ENCODE measurements at places on chromosomes 3 and 15. TPM values are rescaled to one million over a fixed set of nuclear protein-coding genes. Genes with fewer than 3 reads are reported as not detected.
A peak's percentile ranks its signal among the peaks of the same experiment; 100 is the strongest.

DNA sequence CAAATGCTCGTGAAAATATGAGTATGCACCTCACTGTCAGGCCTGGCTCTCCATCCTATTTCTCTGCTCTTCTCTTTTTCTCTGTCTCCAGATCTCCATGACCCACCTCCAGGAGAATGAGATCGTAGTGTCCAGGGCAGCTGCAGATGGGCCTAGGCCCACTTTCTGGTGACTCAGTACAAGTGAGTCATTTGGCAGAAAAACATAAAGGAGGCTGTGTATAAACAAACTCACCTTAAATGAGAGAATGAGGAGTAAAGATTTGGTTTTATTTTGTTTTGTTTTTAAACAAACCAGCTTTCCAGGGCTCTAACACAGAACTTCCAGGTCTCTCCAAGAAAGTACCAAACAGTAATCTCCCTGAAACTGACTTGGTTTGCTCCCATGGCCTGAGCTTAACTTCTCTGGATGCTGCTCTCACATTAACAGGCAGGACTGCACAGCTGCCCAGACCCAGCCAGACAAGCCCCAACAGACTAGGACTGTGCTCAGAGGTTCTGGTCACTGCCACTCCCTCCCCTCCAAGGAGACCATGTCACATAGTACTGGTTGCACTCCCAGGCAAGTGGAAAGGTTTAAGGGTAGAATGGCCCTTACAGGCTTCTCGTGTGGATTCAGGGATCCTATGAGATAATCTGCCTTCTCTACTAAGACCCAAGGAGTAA lies 1.5 kb upstream of the HEG1 start:
- no peak for DNase-seq

- peak; percentile 72 for DNase-seq
These were observed 94.9 kb downstream of the LRRK1 start for GRCh38 chr15:101013769-101014675.

DNA sequence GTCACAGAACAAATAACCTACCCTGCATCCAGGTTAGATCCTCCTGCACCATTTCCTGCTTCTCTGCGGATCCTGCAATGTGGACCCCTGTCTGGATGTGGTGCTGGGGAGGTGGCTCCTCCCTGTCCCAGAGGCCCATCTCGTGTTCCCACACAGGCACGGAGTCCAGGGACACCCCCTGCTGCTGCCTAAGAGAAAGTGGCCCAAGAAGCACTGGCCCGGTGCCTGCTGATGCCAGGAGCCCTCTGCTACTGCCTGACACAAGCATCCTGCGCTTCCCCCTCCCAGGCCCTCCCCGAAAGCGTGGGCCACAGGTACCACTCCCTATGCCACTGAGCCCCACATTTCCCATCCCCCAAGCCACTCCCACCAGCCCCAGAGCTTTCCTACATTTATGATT lies 48.6 kb downstream of the ZNF445 start:
- no peak for DNase-seq

DUOXA2 gene
- total RNA-seq, result not detected

GRCh38 chr3:16801223-16801622 lies 83.5 kb upstream of the PLCL2 start:
- DNase-seq, result no peak

- DNase-seq, result no peak
These were observed 207.9 kb upstream of the SLC2A2 start for GRCh38 chr3:171234298-171235010.

SERPINI2 gene
- total RNA-seq, result 0.81 TPM

DNA sequence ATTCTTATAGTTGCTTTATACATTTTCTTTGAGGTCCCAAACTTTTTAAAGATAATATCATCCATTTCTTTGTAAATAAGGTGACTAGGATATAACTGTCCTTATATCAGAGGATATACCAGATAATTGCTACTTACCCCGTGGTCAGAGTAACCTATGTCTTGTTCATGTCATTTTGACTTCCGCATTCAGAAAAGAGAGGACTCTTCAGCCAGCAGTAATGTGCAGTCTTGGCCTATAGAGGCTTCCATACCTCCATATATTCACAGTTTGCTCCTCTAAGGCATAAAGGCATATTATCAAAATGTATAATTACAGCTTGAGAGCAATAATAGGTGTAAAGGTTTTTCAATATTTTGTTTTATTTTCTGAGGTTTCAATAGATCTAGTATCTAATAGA lies 38.5 kb downstream of the EPHA6 start:
- DNase-seq, result no peak

DNA sequence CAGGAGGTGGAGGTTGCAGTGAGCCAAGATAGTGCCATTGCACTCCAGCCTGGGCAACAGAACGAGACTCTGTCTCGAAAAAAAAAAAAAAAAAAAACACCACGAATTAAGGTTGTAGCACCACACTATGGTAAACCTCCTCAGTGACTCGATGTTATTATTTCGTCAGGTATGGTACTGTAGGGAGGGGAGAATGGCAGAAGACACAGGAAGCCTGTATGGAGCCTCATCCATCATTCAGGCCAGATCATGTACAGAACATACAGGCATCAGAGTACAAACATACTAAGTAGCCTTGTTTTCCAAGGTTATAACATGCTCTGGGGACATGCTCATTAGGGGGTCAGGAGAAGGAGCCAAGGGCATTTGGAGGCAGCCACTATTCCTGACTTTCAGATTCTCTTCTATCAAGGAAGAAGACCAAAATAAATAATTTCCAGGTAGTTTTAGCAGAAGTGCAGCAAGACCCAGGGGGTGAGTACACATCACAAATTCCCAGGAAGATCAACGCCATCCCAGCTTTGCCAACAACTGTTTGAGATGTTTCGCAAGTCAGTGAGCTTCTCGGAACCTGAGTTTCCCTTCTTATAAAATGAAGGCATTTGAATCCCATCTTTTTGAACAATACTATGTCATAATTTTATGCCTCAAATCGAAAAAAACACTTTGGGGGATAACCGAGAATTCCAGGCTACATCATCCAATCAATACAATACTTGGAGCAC lies 79.8 kb downstream of the FOXP1 start:
- DNase-seq, result no peak

GRCh38 chr15:66673410-66674322 lies 28.4 kb upstream of the SMAD6 start:
- DNase-seq, result no peak

DNA sequence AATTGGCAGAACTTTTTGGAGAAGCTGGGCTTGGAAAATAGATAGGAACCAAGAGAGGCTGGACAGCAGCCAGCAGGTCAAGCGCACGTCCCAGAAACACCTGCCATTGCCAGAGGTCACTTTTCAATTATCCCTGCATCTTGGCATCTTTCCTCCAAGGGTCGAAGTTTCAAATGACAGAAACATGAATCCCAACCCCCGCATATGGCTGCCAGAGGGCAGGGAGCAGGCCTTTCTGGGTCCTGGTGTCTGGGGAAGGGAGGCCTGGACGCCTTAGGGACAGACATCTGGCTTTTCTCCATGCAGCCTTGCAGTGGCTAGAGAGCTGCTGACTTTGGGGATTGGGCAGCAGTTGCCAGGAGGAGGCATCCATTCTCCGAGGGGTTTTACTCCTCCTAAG lies 164.5 kb upstream of the TPM1 start:
- DNase-seq, result no peak

DNA sequence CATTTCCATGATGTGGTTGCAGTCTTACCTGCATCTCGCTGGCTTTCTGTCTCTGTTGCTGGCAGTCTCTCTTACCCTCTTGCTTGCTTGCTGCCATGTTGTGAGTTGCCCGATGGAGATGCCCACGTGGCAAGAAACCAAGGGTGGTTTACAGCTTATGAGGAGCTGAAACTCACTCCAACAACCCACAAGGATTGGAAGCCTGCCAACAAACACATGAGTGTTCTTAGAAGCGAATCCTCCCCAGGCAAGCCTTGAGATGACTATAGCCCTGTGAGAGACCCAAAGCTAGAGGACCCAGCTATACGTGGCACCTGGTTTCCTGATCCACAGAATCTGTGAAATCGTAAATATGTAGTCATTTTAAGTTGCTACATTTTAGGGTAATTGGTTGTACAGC lies 490.9 kb upstream of the ADAMTS9 start:
- DNase-seq, result no peak

GRCh38 chr15:43251871-43252250 lies 14.9 kb downstream of the TGM5 start:
- no peak for DNase-seq

DNA sequence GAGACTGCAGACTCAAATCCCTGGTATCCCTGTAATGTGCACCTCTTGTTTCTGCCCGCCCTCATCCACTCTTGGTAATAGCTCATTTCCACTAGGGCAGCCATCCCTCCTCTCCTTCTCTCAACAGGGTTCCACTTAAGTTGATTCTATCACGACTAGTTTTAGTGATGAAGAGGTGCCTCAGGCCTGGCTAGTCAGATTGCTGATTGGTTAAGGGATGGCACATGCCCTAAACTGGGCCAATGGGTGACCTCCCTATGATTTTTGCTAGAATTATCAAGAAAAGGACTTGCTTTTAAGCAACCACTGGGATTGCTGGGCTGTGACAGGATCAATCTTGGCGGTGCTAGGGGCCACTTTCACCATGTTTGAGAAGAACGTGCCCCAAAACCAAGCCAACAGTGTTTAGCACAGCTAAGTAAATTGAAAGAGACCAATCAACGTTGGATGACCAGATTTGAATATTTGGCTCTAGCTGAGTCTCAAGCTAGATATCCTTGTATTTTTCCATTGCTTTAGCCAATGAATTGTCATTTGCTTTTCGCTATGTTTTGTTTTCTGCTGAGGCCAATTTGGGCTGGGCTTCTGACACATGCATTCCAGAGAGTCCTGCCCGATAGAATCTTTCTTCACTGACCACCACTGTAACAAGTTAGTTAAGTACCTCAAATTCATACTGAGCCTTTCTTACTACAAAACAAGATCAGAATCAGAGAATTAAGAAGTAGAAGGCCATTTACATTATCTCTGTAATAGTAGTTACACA lies 131.0 kb downstream of the PDZRN3 start:
- DNase-seq, result no peak

DNA sequence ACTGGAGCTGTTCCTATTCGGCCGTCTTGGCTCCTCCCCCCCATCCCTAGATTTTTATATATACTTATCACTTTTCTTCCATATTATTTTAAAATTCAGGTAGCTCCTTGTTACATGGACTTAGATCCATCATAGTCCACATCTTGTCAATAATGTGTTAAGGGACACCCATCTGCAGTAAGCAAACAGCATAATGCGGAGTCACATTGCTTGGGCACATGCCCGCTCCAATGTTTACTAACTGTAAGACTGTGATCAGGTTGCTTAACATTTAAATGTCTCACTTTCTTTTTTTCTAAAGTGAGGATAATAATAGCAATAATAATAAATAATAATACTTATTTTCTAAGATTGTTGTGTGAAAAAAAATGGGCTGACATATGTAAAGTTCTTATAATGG lies 303.2 kb upstream of the SOX14 start:
- no peak for DNase-seq

- DNase-seq, result peak; percentile 93
These were observed 3.2 kb upstream of the SIN3A start for GRCh38 chr15:75454471-75455378.

DNA sequence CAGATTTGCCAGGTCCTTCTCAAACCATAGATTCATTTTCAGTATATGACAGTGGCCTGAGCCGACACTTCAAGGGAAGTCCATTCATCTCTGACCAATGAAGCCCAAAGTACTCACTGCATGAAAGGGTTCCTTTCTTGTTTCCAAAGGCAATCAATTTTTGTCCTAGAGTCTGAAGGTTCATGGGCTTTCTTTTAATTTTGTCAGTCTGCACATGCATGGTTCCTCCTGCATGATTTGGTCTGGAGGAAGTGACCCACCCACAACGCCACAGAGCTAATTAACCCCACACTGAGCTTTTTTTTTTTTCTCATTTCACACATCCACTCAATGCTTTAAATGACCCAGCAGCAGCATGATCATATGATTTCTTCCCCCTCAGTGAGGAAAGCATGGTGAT lies 216.4 kb downstream of the TIGIT start:
- DNase-seq, result no peak

- no peak for DNase-seq
These were observed 789.2 kb downstream of the DIPK2A start for GRCh38 chr3:144760831-144761230.

All from posterior vena cava (tissue), 2 donors.